HFF-Myc (cell line): ENCODE measurements at places on chromosomes 4 and X.

- no peak for DNase-seq
Observed at GRCh38 chr4:161704653-161705052, 459.1 kb downstream of the FSTL5 start.

- no peak for DNase-seq
Observed at GRCh38 chrX:127490000-127490399, 562.2 kb downstream of the ACTRT1 start.

DNA sequence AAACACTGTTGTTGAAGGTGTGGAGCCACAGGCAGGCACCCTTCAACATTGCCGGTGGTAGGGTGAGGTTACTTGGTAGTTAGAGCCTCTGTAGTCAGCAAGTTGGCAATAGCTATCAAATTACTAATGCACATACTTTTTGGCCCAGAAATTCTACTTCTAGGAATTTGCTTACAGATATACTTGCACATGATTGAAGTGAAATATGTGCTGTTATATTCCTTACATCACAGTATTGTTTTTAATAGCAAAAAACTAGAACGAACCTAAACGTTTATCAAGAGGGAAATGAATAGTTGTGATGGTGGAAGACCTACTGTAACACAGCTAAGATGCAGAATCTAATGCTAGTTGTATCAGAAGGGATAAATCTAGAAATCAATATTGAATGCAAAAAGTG, 7.7 kb upstream of the PJA1 start:
- no peak for DNase-seq

- no peak for DNase-seq
Observed at GRCh38 chrX:17405225-17405969, 30.4 kb downstream of the NHS start.

GRCh38 chrX:14032406-14032805, 2.7 kb upstream of the GEMIN8 start:
- no peak for DNase-seq

- DNase-seq = no peak
Observed at GRCh38 chr4:153816542-153816941, 27.7 kb upstream of the SFRP2 start.

- DNase-seq = no peak
Observed at GRCh38 chr4:113008135-113008534, 41.3 kb upstream of the ANK2 start.

- DNase-seq = no peak
Observed at GRCh38 chr4:107467461-107467860, 252.6 kb downstream of the PAPSS1 start.

- DNase-seq = no peak
Observed at GRCh38 chrX:107742700-107743191, 32.8 kb downstream of the TSC22D3 start.

- DNase-seq = no peak
Observed at GRCh38 chr4:76549765-76550164, 114.7 kb downstream of the SHROOM3 start.

DNA sequence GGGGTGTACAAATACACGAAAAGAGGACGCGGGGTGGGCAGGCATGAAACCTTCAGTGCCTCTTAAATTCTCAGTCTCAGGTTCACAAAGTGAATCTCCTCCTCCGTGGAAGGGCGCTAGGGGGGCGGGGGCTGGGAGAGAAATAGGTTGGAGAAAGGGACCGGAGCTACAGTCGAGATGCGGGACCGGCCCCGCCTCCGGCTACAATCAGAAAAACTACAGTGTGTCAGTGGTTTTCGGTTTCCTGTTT, 3.4 kb downstream of the MAML3 start:
- DNase-seq = no peak

DNA sequence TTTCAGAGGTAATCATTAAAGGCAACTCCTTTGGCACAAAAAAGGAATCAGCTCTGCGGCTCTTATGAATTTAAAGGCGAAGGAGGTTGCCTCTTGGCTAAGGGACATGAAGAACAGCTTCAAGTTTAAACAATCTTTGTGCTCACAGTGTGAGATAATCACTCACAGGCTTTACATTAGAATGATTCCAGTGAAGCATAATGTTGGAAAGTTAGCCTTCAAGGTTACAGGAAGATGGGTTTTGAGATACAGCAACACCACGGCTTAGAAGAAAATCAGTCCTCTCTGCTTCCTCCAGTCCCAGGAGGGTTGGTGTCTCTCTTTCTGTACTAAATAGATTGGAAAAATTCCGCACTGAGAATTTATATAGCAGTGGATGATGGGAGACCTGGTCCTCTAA, 11.6 kb upstream of the SCD5 start:
- no peak for DNase-seq

DNA sequence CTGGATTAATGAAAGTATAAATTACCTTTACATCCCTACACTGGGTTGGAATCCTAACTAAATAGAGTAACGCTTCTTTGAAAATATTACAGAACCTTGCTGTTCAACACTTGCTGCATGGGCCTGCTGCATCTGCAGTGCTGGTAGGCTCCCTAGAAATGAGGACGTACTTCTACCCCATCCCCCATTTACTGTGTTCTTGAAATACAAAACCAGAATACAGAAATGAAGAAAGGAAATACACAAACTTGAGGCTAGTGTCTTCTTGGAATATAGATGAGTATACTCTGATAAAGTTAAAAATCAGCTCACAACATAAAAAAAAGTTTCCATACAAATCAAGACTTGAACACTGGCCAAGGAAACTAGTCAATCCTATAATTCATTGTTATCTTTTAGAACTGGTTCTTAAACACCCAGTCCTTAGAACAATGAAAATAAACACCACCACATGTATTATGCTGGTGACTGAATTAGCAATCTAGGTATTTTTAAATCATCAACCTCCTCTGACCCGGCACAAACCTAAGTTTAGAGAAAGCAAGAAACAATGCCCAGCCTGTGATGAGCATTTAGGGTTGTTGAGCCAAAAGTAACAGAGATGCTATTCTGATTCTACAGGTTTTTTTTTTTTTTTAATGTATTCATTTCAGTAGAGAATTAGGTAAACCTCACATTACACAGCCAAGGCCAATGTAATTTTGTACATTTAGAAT, 49.7 kb downstream of the ATP8A1 start:
- no peak for DNase-seq

- no peak for DNase-seq
Observed at GRCh38 chrX:78104447-78105176, 564 bp downstream of the PGK1 start.

- DNase-seq = no peak
Observed at GRCh38 chrX:119895843-119896326, at the start of gene AKAP14. Gene AKAP14 (plus strand): TSS chrX:119895893. CDS start chrX:119903224, 7,331 bp downstream.

- no peak for DNase-seq
Observed at GRCh38 chr4:80307774-80308465, 27.6 kb upstream of the CFAP299 start.

DNA sequence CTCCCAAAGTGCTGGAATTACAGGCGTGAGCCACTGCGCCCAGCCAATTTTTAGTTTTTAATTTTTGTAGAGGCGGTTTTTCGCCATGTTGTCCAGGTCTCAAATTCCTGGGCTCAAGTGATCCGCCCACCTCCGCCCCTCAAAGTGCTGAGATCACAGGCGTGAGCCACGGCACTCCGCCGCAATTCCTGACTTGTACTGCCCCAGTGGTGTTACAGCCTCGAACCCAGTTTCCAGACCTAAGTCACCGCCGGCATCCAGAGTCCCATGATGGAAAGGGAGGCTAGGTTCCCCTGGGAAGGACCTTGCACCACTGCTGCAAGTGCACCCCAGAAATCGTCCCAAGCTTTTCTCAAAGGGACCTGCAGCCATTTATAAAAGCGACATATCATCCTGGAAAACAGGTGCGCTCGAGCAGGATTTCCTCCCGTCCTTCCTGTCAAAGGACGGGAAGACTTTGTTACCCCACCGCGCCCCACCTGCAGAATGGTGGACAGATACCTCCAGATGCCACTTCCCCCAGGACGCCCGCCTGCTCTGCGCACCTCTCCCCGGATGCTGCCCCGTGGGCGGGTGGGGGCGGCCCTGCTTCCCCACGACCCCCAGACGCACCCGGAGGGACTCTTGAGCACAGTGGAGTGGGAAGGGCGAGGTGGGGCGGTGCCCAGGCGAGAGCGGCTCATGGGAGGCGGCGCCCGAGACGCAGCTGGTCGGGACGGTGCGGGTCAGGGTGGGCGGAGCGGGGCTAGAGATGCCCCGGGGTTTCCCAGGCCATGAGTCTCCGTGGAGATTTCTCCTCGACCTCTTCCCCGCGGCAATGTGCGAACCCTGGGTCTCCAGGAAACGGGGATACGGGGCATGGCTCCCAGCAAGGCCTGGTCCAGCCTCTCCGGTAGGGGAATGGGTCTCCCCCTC, 947 bp upstream of the RPL10 start:
- DNase-seq = no peak

- DNase-seq = no peak
Observed at GRCh38 chr4:148023512-148024181, 291.8 kb downstream of the ARHGAP10 start.

DNA sequence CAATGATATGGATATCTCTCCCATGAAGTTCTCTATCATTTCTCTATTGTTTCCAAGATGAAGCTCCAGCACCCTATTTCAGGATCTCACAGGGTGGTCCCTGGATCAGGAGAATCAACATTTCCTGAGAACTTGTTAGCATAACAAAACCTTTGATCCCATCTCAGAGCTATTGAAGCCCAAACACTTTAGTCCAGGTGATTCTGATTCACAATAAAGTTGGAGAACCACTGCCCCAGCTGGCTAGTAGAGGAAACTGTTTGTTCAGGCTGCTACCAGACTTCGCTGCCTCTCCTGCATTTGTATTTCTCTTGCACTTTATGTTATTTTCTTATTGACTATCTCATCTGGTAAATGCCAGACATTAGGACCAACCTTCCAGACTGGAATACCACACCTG, 65.4 kb downstream of the CEP44 start:
- DNase-seq = no peak

DNA sequence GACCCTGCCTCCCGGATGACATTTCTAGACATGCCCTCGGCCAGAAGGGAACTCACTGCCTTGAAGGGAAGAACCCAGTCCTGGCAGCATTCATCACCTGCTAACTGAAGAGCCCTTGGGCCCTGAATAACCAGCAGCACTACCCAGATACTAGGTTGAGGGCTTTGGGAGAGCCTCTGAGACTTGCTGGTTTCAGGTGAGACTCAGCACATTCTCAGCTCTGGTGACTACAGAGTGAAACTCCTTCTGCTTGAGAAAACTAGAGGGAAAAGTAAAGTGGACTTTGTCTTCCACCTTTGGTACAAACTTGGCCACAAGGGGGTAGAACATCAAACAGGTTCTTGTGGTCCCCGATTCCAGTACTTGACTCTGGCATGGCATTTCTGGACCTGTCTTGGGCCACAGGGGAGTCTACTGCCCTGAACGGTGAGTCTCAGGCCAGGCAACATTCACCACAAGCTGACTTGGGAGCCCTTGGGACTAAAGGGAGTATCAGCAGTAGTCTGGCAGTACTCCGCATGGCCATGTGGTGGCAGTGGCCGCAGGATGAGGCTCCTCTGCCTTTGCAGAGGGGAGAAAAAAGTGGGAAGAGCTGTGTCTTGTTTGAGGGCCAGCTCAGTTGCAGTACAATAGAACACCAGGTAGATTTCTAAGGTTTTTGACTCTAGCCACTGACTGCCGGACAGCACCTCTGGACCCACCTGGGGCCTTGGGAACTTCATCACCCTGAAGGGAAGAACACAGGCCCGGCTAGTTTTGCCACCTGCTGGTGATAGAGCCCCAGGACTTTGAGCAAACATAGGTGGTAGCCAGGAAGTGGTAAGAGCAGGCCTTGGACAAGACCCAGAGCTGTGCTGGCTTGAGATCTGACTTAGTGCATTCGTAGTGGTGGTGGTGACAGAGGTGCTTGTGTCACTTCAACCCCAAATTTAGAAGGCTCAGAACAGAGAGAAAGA, 414.8 kb downstream of the OPHN1 start:
- no peak for DNase-seq
